ENCODE measurements at places on chromosomes 12 and 14.

GRCh38 chr12:113673458-113674238 is 202.0 kb upstream of the LHX5 start:
- no peak for DNase-seq

DNA sequence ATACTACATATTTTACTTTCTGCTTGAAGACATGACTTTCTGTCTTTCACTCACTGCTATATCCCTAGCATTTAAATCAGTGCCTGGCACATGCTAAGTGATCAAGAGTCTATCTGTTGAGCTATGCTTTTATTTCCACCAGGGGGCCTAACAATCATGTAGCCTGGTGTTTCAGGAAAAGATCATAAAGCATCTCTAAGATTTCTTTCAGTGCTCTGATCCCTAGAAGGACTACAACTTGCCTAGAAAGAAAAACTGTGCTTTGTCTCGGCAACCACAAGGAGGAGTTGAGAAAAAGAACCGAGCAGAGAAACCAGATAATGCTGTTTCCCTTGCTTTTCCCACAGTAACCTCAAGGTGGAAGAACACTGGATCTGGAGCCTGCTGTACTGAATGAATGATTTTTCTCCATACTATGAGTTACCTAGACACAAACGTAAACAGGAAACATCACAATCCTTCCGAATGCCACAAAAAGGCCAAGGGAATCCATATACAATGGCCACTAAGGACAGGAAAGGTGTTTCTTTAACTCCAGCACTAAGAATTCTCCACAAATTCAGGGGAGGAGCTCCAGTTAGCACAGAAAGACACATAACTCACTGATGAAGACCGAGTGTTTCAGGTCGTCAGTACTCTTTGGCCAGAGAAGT is 1.2 kb downstream of the CRY1 start:
- peak; percentile 79 for DNase-seq

DNA sequence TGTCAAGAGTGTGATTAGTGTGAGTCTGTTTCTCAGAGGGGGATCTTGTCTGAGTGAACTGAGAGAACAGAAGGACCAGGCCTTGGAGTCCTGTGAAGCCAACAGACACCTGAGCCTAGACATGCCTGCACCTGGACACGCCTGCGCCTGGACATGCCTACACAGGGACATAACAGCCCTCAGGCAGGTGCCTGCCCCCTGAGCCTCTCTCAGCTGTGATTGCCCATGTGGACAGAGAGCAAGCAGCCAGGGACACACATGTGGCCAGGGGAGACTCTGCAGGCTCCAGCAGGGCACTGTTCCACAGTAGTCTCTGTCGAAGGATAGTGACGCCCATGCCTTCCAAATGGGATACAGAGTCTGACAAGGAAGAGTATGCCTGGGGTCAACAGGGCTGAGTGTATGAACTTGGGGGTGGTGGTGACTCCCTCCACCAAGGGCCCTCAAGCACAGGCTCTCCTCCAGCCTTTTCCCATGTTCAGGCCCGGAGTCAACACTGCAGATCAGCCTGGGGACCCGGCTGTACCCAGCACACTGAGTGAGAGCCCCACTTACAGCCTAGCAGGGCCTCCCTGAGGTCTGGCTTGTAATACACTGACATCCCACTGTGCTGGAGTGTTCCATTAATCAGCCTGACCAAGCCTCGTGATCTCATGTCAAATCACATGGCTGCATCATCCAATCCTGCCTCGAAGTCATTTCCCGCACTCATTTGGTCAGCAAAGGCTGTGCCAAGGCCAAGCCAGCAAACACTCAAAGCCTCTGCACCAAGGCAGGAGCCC is 173.0 kb downstream of the CALM1 start:
- DNase-seq = no peak

DNA sequence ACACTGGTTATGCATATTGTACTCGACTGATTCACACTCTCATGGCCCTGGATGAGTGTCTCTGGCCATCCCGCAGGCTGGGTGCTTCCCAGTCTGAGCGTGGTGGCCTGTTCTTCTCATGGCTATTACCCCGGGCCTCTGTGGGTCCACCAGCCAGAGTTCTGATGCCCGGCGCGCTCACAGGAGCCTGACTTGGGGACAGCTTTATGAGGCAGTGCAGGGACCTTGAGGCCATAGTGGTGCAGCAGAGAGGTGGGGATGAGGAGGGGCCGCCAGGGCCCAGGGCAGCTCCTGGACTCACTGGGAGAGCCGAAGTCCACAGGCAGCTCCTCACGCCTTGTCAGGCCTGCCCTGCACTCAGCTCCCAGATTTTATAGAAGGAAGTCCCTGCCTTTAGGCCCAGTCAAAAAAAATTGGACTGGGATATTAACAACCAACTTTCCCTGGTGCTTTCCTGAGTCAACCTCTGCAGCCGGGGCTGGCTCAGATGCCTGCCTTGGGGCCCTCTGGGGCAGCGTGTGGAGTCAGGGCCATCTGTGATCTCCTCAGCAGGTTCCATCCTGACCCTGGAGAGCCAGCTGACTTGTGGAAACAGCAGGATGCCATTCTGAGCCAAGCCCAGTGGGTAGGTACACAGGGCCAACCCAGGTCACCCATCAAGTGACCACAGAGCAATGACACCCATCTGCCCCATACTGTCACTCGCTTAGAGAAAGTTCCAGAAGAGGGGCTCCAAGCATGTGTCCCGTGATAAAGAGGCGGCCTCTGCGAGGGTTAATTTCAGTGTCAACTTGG is 89.4 kb upstream of the DIO3 start:
- no peak for DNase-seq

GRCh38 chr12:19945559-19946435 is 422.5 kb upstream of the PDE3A start:
- peak; percentile 52 for DNase-seq

DNA sequence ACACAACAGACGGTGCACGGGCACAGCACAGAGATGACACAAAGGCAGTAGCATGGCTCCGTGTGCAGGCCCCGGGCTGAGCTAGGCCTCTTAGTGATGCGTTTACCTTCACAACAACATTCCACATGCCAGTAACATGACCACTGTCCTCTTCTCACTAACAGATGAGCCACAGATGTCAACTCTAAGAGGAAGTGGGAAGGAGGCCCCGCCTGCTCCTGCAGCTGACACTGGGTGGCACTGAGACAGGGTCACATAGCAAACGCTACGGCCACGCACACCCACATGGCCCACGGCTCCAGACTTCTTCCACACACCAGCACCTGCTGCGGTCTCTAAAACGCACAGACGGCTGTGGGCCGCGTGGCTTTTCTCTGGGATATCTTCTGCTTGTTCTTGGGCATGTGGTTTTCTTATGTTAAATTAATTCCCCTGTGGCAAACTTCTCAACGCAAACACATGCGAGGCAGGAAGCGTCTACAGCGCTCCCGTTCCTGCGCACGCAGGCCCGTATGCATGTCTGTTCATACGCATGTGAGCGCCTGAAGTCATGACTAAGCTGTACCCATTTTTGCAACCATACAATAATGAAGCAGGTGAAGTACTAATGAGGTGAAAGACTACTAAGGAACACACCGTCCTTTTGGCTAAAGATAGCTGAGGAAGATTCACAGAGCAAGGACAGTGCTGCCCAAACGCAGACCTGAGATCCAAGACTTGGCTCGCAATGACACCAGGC is 26.8 kb downstream of the AMN start:
- peak; percentile 78 for DNase-seq

DNA sequence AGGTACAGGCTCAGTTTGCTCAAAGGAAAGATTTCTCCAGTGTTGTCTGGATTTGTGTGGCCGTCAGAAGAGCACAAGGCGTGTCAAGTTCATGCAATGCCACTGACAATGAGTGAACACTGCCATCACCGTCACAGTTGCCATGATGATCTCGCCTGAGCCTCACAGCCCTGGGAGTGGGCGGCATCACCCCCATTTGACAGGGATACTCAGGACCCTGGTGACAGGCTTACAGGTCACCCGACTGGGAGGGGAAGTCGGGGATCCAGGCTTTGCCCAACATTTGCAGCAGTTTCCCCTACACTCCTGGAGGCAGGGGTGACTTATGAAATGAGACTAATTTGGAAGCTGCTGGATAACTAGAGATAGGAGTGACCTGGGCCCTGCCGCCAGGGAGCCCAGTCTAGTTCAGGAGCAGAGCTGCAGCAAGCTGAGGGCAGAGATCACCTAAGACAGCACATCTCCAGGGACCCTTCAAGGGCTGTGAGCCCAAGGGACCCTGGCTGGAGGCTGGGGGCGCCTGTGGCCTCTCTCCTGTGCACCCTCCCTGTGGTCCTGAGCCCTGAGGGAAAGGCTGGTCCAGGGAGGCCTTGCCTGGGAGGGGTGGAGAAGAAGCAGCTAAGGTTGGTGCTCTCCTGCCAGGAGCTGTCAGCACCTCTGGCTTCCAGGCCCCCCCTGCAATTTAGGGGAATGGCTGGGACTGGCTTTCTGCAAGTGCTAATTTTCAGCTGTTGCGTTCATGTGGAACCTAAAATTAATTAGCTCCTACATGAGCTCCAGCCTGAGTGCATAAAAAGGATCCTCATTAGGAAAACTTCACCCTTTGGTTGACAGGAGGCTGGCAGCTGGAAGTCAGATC is 32.4 kb upstream of the BEGAIN start:
- no peak for DNase-seq

GRCh38 chr14:52961060-52961639 is 10.3 kb upstream of the FERMT2 start:
- peak; percentile 64 for DNase-seq

- DNase-seq = no peak
These were observed 418.8 kb downstream of the BCL11B start for GRCh38 chr14:98853063-98853729.

GRCh38 chr12:43357141-43357540 is 194.9 kb downstream of the ADAMTS20 start:
- no peak for DNase-seq

DNA sequence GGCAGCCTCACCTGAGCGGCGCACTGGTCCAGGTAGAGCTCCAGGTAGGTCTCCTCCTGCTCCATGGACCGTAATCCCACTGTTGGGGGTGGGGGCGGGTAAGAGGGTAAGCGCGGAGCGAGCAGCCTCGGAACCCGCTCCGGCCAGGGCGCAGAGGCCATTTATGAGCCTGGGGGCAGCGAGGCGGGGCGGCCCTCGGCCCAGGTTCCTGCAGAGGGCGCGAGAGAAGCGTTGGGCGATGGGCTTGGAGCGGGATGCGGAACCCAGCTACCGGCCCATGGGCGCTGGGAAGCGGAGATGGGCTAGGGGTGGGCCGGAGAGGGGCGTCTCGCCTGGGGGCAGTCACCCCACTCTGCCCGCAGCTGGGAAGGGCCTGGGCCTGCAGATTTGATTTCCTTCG is at the start of gene TBPL2:
TSS of gene TBPL2 (minus strand) at position 232 of the 400 bp plus-strand sequence. CDS start at position 65, 167 bp downstream.
- no peak for DNase-seq

DNA sequence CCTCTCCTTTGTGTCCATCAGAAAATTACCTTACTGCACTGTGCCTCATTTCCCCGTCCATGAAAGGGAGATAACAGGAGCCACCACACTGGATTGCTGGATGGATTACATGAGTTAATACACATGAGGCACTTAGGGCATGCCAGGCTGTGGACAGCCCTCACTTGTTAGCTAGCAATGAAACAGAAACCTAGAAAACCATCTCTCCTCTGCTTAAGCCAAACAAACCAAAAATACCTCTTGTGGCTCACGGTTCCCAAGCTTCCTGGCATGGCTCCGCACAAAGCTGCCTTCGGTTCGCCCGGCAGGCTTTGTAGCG is 660 bp upstream of the HCFC2 start:
- no peak for DNase-seq

- DNase-seq = no peak
These were observed 814.5 kb downstream of the RPS29 start for GRCh38 chr14:48771717-48772116.

- no peak for DNase-seq
These were observed 48.7 kb upstream of the BCL11B start for GRCh38 chr14:99320621-99321235.

DNA sequence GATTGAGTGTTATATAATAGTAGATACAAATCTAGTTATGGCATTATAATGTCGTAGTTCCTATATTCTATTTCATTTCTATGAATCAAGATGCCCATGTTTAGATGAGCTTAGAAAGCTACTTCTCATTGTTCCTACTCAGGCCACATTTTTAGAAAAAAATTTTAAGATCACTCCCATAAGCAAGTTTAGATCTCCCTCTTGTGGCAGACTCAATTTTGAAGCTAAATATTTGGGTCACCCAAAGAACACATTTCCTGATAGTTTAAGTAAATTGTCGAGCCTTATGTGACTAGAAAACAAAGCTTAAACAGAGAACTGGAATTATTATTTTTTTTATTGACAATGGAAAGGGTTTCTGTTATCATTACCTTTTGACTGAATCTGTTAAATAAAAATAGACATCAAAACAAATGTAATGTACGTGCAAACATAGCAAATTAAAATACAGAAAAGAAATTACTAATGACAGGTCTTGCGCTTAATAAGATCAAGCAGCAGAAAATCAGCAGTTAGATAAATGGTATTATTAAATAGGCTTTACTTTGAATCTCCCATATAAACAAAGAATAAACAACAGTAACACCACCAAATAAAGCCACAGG is 180.2 kb downstream of the ACSS3 start:
- peak; percentile 33 for DNase-seq

DNA sequence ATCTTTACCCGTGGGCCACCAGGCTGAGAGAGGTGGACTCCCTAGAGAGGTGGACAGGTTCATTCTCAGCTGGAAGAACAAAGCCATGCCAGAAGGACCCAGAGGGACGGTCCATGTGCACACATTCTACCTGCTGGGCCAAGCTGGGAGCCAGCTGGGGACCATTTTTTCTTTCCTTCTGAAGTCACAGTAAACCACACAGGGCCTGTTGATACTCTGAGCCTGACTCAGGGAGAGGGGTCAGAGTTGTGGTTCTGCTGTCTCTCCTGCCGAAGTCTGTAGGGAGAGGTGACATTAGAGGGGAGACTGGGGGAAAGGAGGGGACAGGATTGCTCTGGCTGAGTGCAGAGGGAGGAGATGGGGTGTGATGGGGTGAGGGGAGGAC is 148.6 kb downstream of the TSPAN9 start:
- no peak for DNase-seq

DNA sequence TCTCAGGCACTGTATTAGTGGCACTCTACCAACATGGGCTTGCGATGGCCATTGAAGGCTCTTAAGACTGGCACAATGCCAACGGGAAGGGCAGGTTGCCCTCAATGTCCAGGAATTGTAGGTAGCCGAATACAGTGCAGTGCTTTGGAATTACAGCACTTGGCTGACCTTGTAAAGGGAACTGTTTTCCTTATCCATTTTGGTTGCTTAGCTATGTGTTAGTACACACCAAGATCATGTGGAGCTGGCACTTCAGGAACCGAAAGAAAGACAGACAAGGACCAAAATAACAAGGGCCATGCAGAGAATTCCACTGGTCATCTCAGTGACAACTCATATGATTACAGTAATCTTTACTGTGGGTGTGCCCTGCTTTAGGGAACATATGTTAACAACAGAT is 72.7 kb downstream of the DYRK2 start:
- no peak for DNase-seq

Measured in AG08395 (cell line).